ENCODE measurements at places on chromosomes 3 and 15.

DNA sequence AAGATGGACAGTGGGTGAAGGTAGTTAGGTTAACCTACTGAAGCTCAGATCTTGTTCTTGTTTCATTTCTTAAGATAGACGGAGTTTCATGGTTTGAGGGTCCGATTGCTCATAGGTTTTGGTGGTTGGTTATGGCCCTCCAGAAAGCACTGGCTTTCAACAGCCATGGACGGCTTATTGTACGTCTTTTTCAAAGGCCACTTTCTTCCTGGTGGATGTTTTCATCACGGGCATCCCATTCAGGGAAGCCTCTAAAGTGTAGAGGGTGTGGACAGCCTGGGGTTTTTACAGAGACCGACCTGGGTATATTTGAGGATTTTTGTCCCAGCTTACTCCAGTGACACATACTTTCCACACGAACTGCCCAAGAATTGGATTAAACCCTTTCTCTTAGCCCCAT, 132.7 kb upstream of the ONECUT1 start:
- no peak for DNase-seq

DNA sequence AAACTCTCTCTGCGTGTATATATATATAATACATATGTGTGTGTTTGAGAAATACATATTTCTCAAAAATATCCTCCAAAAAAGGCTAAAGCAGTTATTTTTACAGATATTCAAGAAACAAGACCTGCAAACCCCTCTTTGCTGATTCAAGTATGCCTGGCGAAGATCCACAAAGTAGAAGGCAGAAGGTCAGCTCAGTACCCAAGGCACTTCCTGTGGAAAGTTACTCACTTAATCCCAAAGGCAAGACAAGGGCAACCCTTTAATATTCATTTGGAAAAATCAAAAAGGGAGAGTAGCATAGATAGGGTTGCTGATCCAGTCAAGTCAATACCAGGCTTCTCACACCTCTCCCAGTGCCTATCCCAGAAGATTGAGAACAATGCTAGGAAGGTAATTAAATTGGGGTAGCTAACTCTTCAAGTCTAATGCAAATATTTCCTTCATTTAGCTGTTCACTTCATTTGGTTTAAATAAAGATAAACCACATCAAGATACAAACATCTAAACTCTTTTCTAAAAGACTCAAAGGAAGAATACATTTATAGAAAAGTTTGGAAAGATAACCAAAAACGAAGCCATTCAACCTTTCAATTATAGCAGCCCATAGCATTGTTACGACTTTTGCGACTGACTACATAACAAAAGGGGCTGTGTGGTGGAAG, 7.2 kb downstream of the COX17 start:
- DNase-seq: no peak

- no peak for DNase-seq
Observed at GRCh38 chr3:186219211-186219638, 110.3 kb upstream of the ETV5 start.

DNA sequence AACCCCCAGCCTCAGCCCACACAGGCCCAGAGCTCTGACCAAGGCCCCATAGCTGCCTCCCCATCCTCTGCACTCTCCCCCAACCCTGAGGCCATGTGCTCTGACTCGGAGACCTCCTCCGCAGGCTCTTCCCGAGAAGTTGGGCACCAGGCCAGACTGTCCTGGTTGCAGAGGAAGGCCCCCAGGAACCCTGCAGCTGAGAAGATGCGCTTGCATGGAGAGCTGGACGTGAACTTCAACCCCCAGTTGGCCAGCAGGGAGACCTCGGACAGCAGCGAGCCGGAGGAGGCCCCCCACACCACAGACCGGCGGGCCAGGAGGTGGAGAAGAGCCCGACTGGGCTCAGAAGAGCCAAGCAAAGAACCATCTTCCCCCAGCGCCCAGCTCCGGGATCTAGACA, 119.5 kb upstream of the EIF1B start:
- no peak for DNase-seq

All from small intestine (tissue), 16 donors.